ENCODE measurements at places on chromosomes 5 and 9.

- no peak for DNase-seq
Measured at GRCh38 chr9:136255896-136256890, 10.6 kb upstream of the QSOX2 start.

- DNase-seq: no peak
Measured at GRCh38 chr9:130480673-130481072, 35.9 kb downstream of the ASS1 start.

- no peak for DNase-seq
Measured at GRCh38 chr5:68748101-68748500, 345.7 kb upstream of the SLC30A5 start.

- DNase-seq: no peak
Measured at GRCh38 chr5:16794269-16794913, 141.7 kb downstream of the MYO10 start.

DNA sequence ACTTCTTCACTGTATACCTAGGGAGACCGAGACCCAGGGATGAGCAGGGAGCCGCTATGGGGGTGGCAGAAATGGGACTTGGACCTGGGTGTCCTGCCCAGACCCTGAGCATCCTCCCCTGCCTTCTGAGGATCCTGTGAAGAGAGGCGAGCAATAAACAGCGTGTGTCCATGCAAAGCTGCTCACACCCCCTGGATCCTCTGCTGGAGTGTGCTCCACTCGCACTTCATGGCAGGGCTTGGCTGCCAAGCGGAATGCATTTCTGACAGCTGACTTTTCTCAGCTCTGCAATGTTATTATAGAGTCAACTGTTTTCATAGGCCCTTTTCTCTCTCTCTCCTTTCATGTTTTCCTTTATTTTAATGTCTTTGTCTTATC lies 31.0 kb upstream of the ALDH1B1 start:
- DNase-seq: no peak

GRCh38 chr5:31990081-31990650 lies 184.0 kb downstream of the GOLPH3 start:
- no peak for DNase-seq
